ENCODE measurements at places on chromosomes 7 and 10. TPM values are rescaled to one million over a fixed set of nuclear protein-coding genes. Genes with fewer than 3 reads are reported as not detected.

- no peak for DNase-seq
Measured at GRCh38 chr7:82021036-82021435, 251.2 kb upstream of the HGF start.

GRCh38 chr7:12732428-12732827 lies 45.0 kb downstream of the ARL4A start:
- DNase-seq: no peak

DNA sequence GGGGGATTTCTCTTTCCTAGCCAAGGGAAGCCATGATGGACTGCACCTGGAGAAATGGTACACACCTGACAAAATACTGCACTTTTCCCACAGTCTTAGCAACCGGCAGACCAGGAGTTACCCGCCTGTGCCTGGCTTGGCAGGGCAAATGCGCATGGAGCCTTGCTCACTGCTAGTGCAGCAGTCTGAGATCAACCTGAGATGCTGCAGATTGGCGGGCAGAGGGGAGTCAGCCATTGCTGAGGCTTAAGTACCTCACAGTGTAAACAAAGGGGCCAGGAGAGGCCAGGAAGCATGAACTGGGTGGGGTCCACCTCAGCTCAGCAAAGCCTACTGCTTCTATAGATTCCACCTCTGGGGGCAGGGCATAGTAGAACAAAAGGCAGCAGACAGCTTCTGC lies 49.4 kb downstream of the OR13A1 start:
- DNase-seq: no peak

DNA sequence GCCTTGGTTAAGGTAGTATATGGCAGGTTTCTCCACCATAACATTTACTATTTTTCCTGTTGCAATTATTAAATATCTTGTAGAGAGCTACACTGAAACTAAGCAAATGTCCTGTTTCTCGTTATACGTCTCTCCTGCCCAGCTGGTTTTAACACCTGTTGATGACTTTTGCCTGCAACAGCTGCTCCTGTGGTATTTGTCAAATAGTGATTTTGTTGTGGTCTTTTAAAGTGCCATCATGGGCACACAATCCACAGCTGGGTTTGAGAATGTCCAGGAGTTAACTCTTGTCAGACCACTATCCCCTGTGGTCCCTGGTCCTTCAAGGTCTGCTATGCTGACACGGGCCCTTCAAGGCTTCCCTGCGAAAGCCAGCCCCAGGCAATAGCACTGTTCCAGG lies 24.9 kb upstream of the SEC61G start:
- no peak for DNase-seq

SPDYE5 gene
- 1.1 TPM for polyA plus RNA-seq

GRCh38 chr7:159046300-159046699 lies 98.4 kb downstream of the VIPR2 start:
- no peak for DNase-seq

DNA sequence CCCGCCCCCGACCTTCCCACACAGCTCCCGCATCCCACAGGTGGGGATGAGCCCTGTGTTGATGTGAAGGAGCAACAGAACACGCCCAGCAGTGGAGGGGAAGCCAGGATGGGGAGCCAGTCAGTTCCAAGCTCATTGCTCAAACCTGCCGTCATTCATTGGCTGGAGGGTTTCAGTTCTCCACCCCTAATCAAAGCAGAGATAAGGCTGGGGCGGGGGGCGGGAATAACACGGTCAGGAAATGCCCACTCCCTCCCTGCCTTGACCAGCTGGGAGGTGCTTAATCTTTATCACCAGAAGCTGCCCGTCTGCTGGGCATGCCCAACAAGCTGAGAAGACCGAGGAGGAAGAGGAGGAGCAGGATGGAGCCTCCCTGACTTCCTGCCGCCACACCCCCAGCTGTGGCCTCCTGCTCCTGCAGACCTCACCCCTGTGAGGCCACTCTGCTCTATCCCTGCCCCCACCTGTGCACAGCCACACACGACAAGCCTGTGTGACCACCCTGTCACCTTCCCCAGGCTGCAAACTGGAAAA lies 265.1 kb downstream of the ZEB1 start:
- DNase-seq: no peak

DNA sequence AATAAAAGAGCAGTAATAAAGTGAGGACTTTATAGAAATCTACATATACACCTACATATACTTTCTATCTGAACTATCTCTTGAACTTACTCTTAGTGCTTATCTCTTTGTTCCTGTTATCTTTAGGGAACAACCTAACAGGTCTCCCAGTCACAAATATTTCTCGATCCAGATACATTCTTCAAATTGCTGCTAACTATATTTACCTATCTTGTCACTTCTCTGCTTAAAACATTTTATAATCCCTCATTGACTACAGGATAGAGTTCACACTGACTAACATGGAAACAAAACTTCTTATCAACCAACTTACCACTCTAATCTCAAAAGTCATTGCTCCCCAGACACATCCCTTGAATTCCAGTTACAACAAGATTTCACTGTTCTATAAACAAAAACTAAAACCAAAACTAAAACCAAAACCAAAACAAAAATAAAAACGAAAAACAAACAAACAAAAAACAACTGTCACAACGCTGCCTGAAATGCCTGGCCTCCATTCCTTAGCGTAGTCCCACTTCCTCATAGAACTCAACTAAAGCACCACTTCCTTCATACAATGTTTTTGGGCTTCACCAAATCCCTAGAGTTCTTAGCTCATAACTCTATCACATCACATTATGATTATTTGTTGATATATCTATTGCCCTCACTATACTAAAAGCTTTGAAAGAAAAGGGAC lies 134.7 kb downstream of the SEMA3D start:
- DNase-seq: no peak

- no peak for DNase-seq
Measured at GRCh38 chr10:128985036-128985435, 482.0 kb upstream of the MGMT start.

LLCFC1 gene
- not detected for polyA plus RNA-seq

GRCh38 chr10:92131275-92131820 lies 159.5 kb downstream of the CPEB3 start:
- no peak for DNase-seq

GRCh38 chr7:41003611-41003940 lies 699.3 kb downstream of the INHBA start:
- DNase-seq: no peak

MKX gene
- 2.4 TPM for polyA plus RNA-seq

DNA sequence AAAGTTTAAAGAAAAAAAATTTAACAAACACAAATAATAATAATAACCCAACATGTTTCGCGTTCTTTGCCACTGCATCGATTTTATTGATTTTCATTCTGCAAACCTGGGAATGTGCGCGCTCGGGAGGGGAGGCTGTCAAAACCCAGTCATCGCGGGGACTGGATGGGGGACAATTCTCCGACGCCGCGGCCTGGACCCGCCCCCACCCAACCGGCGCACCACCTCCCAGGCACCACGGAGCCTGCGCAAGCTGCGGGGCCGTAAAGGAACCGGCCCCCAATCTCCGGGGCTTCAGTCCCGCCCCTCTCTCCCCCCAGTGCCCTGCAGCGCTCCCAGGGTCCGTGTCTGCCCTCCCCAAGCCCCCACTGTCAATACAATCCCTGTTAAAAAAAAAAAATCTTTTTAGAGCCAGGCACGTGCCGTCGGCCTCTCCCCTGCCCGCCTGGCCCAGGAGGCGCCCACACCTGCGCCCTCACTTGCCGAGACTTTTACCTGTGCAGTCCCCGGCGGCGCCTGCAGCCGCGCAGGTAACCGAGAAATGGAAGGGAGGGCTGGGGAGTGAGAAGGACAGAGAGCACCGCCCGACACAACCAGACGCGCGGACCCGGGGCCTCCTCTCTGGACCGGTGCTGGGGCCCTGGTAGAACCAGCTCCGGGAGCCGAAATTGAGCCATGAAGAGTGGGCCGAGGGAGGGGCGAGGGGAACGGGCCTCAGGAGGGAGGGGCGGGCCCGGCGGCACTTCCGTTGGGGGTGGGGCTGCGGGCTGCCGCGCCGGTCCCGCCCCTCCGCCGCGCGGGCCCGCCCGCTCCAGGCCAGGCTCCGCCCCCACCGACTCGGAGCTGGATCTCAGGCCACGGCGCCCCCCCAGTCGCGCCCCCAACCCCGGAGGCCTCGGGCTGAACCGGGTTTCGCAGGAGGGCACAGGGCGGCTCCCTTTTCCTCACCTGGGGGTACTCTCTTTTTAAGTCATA lies 7.6 kb upstream of the ZNF503 start:
- DNase-seq: peak; percentile 84

DNA sequence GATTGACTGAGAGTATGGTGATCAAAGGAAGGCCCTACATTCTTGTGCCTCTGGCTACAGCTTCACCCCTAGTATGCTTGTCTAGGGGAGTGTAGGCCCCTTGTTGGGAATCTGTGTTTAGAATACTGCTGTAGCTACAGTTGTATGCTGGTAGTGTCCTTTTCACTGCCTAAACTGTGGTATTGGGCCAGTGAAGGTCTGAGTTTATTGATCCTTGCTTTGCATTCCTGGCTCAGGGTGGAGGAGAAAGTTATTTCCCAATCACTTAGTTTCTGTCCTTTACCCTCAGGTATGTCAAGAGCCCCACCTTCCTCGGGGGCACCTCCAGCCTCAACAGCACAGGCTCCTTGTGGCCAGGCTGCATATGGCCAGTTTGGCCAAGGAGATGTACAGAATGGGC lies 6.6 kb downstream of the SEC24C start:
- DNase-seq: no peak

DNA sequence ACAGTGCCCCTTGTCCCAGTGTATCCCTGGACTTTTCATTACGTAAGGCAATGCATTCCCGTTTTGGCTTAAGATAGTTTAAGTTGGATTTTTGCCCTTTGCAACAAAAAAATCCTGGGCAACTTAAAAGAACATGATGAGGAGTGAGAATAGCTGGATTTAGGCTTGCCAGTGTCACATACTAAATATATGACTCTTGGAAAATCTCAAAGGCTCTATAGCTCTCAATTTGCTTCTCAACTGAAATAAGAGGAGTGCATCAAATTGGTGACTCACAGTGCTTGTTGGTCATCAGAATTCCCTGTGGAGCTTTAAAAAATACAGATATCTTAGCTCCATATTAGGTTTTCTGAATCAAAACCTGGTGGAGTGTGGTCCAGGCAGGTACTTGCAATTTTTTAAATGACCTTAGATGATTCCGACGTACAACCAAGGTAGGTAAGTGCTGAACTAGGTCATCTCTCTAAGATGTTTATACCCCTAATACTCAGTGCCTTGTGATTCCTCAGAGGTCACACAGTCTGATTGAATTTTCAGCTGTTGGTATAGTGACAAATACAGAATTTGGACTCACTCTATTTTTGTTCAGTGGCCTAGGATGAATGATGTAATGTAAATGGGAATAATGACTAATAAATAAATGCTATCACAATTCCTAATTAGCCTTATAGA lies 33.9 kb upstream of the ORC5 start:
- no peak for DNase-seq

- DNase-seq: no peak
Measured at GRCh38 chr7:94364816-94365215, 29.9 kb upstream of the COL1A2 start.

GHRHR gene
- polyA plus RNA-seq: 1.0 TPM

DNA sequence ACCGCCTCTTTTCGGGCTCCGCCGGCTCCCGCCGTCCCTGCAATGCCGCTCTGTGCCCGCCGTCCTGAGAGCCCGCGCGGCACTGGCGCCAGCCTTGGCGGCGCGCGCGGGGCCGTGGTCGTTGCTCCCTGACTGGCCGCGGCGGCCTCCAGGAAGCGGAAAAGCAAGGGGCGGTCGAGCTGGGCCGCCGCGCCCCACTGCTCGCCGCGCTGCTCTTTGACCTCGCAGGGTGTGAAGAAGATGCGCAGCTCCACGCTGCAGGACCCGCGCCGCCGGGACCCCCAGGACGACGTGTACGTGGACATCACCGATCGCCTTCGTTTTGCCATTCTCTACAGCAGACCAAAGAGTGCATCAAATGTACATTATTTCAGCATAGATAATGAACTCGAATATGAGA lies at the start of gene CDC14C:
CDC14C (plus strand) TSS at position 115 of the 400 bp plus-strand sequence; CDS start at position 241, 126 bp downstream.
- DNase-seq: no peak
